ENCODE measurements at places on chromosomes 5 and 9.
A peak's percentile ranks its signal among the peaks of the same experiment; 100 is the strongest.

- no peak for DNase-seq
Measured at GRCh38 chr5:9820691-9821449, 190.7 kb upstream of the TAS2R1 start.

DNA sequence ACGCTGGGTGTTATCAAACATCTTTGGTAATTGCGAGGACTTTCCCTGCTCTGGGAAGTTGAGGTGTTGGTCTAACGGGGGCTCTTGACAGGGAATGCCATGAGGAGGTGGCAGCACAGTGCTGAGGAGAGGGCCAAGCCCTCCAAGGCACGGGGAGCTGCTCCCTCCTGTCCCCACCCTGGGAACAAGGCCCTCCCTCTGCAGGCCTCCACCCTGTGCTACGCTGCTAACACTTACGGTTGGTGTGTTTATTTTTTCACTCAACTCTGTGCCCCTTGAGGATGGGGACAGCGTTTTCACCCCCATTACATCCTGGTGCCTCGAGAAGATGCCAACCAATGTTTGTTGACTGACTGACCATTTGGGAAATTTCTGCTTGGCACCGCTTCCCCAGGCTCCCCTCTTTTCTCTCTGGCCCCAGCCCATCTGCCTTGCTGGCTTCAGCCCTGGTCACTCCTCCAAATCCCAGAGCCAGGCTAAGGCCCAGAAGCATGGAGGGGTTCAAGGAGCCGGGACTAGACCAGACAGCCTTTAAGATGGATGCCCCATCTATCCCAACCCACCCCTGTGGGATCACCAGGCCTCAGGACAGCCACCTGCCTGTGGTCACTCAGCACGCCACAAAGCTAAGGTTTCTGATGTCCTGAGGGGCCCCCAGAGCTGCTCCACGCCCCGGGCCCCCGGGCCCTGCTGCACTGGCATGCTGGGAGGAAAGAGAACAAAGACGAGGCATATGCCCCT is 125.7 kb downstream of the BARX1 start:
- DNase-seq, result no peak

DNA sequence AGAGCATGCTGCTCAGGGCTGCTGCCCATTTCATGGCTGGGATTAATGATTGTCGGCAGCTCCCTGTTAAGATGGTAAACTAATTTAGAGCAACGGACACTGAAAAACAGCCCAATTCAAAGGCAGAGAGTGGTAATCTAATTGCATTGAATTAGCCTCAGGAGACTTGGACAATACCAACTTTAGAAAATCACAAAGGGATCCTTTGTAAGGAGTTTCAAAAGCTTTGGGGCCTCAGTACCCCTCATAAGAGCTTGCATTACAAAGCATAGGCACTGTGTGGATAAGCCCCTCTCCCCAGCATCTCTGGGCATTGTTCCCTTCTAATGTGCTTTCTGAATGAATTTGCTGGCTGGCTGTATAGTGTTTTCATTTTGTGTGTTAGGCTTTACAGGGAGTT is 6.7 kb downstream of the GLRA1 start:
- no peak for DNase-seq

- no peak for DNase-seq
Measured at GRCh38 chr5:113678924-113679575, 165.6 kb downstream of the YTHDC2 start.

GRCh38 chr9:71783120-71783523 is 14.8 kb upstream of the CEMIP2 start:
- DNase-seq, result peak; percentile 60

DNA sequence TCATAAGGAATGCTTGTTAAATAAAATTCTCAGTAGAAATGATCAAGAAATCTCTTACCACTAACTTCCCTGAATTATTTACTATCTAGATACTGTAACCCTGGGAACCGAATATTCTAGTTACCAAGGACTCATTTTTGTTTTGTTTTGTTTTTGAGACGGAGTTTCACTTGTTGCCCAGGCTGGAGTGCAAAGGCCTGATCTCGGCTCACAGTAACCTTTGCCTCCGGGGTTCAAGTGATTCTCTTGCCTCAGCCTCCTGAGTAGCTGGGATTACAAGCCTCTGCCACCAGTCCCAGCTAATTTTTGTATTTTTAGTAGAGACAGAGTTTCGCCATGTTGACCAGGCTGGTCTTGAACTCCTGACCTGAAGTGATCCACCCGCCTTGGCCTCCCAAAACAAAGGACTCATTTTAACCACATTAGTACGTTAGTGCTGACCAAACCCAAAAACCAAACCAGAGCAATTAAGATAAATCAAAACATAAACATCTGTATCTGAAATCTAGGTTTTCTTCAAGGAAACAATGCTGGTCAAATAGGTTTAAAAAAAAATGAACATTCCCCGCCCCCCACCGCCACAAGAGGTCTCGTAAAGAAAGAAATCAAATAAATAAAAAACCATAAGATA is 3.7 kb downstream of the TXN start:
- DNase-seq, result no peak

DNA sequence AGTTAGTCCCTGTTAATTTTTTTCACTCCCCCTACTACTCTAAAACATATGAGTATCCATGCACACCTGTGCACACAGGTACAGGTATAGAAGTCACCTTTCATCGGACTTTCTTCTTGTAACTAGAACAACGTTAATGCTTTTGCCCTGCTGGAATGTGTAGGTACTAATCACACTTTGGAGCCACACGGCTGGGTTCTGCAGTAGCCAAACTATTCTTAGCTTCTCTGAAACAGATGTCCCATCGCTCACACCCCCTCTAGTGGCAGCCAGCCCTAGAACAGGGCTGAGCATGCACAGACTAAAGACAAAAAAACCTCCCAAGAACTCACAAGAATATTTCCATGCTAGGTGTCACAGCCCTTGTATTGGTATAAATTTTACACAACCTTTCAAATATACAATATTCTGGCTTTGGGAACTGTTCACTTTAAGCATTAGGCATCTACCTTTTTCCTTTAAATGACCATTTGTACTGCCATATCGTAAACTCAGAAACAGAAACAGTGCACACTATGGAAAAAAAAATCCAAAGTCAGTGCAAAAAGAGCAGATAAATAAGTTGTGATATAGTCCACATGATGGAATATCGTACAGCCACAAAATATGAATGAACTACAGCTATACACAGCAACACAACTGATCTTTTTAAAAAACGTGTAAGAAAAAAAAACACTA is 64.0 kb downstream of the RETREG1 start:
- peak; percentile 33 for DNase-seq

- DNase-seq, result no peak
Measured at GRCh38 chr5:91416491-91416890, 33.4 kb upstream of the ARRDC3 start.

- DNase-seq, result no peak
Measured at GRCh38 chr9:131528886-131529505, 2.1 kb downstream of the UCK1 start.

DNA sequence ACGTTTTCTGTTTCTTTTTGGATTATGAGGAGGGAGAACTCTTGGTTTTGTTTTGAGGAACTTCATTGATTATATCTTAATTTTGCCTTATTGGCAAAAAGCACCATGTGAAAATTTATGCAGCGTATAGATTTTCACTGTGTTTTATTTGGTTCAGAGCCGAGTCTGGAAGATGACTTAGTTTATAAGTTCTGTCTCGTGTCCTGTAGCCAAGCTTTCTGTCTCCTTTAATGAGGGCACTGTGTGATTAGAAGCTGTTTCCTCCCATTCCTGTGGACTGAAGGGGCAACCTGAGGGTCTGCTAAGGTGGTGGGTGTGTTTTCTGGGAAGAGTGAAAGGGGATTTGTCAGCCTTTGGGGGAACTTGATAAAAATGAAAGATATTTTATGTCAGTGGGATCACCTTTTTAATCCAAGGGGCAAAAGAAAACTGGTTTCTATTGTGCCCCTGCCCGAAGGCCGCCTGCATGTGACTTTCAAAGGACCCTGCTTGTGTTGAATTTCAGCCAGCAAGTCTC is 262.1 kb downstream of the FANCC start:
- no peak for DNase-seq

DNA sequence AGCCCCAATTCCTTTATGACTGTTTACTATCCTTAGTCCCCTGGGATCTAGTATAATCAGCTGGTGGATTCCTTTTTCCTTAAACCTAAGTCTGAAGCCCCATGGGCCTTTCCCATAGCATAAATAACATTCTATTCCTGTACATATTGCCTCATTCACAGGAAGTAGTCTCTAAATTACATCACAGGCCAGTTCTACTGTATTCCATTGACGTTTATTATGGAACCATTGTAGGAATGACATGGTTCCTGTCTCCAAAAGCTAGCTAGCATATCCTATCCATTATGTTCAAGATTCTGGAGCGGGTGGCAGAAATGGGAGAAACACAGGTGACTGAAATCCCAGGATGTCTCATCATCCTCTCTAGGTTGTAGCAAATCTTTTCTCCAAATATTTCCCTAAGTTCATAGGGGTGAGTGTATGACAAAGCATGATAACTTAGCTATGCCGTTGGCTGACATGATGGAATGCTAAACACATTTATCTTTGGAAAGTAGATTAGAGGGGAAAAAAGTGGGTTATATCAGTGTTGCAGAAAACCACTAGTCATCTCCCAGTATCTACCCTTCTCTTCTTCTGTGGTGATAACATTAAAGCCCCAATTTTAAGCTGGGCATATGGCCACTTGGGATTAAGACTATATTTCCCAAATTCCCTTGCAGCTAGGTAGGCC is 140.1 kb downstream of the FGF1 start:
- no peak for DNase-seq

- no peak for DNase-seq
Measured at GRCh38 chr5:133694181-133694831, 82.0 kb upstream of the FSTL4 start.

Measured in stimulated activated CD4-positive, alpha-beta T cell treated with anti-CD3 and anti-CD28 coated beads, Interleukin-1b, Interleukin-23, amount 100 ng/mL, for 1 hour (primary cell).